Stimulated activated CD4-positive, alpha-beta T cell treated with anti-CD3 and anti-CD28 coated beads, Interleukin-1b, Interleukin-23, amount 100 ng/mL, for 1 hour (primary cell): ENCODE measurements at places on chromosomes 1 and 21.

GRCh38 chr1:210757677-210758076 lies 376.3 kb downstream of the KCNH1 start:
- no peak for DNase-seq

DNA sequence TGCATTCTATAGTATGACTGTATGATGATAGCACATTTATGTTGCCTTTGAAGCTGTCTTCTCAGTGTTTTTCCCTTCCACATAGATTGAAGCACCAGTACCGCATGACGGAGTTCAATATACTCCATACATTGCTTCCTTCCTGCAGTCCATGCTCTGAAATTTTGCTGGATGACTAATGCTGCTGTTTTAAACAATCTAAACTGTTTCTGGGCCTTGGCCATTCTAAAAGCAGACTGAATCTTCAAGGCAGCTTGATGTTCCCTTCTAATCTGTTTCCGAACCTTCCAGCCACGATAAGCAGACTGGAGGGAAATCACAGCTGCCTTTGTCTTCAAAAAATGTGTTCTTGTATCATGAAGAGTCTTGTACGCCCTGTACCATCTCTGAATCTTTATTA lies 36.2 kb upstream of the F13B start:
- DNase-seq: no peak

GRCh38 chr1:86466109-86466844 lies 2.5 kb upstream of the CLCA1 start:
- no peak for DNase-seq

DNA sequence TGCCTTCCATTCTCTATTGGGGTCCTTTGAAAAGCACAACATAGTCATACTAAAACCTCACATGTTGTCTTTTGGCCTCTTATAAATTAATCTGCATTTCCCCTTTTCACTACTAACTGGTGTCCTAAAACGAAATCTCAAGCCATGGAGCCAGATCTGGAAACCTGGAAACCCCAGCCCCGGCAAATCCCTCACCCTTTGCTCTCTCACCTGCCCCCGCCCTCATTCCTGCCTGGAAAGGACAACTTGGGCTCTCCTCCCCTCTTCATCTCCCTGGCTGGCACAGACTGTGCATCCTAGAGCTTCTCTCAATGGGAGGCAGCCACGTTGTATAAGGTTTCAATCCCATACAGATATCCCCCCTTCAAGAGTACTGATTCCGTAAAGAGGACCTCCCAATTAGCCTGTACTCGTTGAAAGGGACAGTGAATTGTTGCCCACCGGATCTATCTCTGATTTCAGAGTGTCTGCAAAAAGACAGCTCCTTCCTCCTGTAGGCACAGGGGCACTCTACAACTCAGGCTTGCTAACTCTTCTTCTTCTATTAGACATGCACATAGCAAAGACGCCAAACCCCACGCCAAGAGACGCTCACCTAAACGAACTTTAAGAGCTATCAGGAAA lies 1.4 kb downstream of the DUSP10 start:
- DNase-seq: no peak

GRCh38 chr1:226064816-226065248 lies 2.3 kb downstream of the H3-3A start:
- DNase-seq: no peak
